Activated effector memory CD4-positive, alpha-beta T cell treated with Interleukin-2 at 50 U/mL for 16 hours (primary cell): ENCODE measurements at places on chromosomes 11 and 22.

GRCh38 chr11:1992111-1992510, 5.5 kb downstream of the H19 start:
- DNase-seq = no peak

DNA sequence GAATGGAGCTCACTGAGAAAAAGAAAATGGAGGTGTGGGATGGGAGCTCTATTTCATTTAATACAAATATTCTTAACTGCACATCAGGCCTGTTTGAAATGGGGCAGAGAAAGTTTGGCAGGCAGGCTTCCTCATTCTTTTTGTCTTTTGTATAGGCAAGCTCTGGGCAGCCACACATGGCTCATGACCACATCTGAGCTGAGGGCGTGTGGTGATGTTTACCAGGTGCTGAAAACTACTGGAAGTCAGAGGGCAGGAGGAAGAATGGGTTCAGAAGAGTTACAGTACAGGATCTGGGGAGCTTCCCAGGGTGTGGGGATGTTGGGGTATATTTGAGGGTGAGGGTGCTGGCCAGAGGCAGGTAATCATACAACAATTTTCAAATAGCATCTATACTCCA, 66.3 kb upstream of the NAV2 start:
- DNase-seq = no peak

DNA sequence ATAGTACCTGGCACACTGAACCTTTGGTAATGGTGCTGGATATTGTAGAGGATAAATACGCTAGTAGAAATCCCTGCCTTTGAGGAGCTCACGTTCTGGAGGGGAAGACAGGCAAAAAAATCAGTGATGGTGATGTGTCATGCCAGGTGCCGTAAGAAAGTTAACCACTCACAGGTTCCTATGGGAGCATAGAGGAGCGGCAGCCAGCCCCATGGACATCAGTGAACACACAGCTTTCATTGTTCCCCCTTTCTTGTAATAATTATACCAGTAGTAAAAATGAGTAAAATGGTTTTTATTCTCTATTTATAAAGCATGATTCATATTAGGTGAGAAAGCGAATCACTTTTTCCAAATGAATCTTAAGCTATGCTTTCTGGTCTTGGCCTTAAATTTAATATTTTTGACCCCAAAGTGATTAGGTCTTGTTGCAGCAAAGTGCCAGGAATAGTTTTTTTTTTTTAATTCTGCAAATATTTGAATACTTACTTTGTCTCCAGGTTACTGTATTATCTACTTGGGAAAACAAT, 57.9 kb downstream of the UVRAG start:
- no peak for DNase-seq

- DNase-seq = no peak
These were observed 8.2 kb downstream of the TOM1 start for GRCh38 chr22:35307892-35308291.

DNA sequence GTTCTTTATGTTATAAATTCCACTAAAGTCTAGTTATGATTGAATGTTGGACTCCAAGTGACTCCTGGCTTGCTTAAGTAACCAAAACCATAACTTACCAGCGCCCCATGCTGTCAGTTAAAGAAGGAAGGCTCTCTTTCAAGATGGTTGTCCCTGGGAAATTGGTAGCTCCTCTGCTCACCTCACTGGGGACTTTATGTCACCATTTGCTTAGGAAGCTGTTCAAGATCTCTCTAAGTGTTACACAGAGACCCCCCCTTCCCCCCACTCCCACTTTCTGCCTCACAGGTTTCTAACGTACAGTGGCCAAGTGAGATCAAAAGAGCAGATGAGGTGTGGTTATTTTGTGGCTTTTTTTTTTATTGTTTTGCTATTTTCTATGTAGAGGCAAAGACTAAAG, 301.8 kb downstream of the AASDHPPT start:
- DNase-seq = no peak

- no peak for DNase-seq
These were observed 2.9 kb downstream of the PKNOX2 start for GRCh38 chr11:125167292-125167953.

- DNase-seq = no peak
These were observed 883.3 kb downstream of the BRD1 start for GRCh38 chr22:48944433-48944750.

- no peak for DNase-seq
These were observed 44.6 kb downstream of the SPATA19 start for GRCh38 chr11:133800666-133801065.

- DNase-seq = no peak
These were observed 4.2 kb downstream of the MUC5B start for GRCh38 chr11:1226986-1227550.

DNA sequence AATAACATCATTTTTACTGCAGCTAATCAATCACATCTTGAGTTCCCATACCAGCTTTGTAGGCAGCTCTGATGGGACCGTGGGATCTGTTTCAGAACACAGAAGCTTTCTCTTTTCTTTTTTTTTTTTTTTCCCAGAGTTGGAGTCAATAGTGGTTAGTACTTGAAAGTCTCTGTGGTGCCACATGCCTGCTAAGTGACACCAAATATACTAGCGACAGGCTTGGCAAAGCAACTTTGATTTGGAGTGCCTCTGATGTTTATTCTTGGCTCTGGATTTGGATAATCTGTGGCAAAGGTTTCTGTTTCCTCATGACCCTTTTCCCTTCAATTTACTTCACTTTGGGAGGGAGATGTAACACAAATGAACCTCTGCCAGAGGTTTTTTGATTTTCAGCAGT, 681.4 kb upstream of the TENM4 start:
- DNase-seq = no peak

DNA sequence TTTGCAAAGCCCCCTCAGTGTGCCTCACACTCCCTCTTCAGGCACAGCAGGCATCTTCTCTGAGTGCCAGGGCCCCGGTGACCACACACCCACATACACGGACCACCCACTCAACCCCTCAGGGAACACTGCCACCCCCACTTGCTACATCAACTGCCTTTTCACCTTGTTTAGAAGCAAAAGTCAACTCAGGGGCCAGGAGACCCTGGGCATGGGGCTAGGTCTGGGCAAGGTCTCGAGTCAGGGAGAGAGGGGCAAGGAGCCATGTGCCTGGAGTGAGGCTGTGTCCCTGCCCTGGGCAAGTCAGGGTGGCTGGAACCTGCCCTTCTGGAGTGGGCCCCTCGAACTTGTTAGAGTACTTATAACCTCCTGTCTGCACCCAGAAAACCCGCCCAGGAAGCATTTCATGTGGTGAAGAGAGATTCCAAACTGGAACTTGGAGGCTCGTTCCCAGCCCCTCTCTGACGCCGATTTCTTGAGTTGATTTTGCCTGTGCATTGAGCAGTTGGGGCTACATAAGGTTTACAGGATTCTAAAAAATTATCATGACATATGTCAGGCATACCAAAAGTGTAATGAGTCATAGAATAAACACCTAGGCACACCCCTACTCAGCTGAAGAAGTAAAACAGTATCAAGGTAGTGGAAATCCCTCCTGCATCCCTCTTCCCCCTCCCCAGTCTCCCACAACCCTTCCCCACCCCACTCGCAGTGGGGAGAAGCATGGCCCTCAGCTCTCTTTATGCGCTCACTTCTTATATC, 74.3 kb downstream of the MYEOV start:
- DNase-seq = no peak

- DNase-seq = no peak
These were observed 177.5 kb upstream of the CTSC start for GRCh38 chr11:88515002-88515401.

DNA sequence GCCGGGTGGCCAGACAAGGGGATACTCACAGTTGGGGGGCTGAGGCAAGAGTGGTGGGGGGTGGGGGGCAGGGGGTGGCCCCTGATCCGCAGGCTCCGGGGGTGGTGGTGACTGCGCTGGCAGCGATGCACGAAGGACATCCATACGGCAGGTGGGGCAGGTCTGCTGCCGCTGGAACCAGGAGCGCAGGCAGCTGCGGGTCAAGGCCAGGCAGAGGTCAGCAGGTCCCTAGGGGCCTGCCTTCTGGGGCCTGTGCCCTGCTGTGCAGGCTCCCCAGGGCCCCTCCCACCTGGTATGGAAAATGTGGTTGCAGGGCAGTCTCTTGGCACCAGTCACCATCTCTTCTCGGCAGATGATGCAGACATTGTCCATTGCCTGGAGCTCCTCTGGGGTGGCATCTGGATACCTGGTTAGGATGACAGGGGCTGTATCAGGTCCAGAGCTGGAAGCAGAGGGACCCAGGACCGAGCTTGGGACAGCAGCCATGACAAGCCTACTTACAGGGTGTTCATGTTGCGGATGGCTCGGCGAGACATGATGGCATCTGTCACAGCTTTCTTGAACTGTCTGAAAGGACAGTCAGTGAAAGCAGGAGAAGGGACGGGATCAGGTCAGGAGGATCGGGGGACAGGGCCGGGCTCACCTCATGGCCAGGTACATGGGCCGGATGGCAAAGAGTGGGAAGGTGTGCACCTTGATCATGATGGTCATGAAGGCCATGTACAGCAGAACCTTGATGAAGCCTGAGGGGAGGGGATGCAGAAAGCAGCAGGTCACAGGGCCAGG, 3.5 kb downstream of the SYVN1 start:
- no peak for DNase-seq

DNA sequence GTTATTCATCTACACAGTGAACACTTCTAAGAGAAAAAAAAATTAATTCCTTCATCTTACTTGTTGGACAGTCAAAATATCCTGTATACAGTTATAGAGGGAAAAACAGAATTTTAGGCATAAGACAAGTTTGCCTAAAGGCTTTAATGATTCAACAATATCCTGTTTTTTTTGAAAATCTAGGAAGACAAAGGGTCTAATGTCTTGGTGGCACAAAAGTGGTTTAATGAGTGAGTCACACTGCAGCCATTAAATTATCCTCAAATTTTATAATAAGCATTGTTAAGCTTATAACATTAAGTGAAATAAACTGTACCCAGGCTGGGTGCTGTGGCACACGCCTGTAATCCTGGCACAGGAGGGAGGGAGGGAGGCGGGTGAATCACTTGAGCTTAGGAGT, 72.9 kb downstream of the GAB2 start:
- no peak for DNase-seq

GRCh38 chr11:36540998-36541397, 26.8 kb upstream of the RAG1 start:
- DNase-seq = no peak

- DNase-seq = no peak
These were observed 38.4 kb downstream of the TOLLIP start for GRCh38 chr11:1271002-1271401.

GRCh38 chr11:72584293-72584938, 89.8 kb downstream of the PDE2A start:
- DNase-seq = peak; percentile 51

DNA sequence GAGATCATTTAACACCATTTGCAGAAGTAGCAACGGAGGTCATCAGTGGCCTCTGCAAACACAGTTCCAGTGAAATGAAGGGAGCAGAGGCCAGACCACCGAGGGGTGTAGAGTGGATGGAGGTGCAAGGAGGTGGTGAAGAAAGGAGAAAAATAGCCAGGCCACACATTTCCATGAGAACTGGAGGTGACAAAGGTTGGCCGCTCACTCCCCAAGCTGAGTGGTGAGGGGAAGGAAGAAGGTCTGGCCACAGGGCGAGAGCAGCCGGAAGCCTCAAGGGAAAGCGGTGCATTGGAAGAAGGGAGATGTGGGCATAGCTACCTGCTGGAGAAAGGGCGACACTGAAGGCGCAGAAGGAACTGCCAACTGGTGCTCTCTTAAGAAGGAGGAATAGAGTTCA, 20.1 kb upstream of the TMPRSS4 start:
- no peak for DNase-seq

DNA sequence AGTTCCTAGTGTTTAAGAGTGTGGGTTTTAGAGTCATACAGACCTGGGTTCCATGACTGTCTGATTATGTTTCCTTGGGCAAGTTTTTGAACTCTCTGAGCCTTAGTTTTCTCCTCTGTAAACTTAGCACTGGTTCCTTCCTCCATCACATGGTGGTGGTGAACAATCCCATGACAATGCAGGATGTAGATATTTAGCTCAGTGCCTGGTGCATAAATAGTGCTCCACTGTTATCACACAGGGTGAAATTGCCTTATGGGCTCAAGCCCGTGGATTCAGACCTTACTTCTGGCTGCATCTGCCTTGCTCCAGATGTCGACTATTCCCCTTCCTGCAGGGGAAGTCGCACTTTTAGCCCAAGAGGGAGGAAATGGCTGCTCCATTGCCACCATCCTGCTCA, 62.7 kb downstream of the LDLRAD3 start:
- DNase-seq = no peak

DNA sequence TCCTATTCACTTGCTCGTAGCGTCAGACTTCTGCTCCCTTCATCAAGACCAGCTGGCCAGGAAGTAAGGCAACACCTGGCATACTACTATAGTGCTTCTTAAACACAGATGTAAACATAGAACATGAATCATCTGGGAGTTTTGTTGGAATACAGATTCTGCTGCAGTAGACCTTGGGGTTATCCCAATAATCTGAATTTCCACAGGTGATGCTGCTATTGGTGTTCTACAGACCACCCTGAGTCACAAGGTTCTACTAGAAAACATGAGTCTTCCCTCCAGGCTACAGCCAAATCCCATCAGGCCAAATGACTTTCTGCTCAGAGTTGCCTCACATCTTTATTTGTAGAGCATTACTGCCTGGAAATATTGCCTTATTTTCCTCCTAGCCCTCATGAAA, 175.2 kb downstream of the NELL1 start:
- no peak for DNase-seq

DNA sequence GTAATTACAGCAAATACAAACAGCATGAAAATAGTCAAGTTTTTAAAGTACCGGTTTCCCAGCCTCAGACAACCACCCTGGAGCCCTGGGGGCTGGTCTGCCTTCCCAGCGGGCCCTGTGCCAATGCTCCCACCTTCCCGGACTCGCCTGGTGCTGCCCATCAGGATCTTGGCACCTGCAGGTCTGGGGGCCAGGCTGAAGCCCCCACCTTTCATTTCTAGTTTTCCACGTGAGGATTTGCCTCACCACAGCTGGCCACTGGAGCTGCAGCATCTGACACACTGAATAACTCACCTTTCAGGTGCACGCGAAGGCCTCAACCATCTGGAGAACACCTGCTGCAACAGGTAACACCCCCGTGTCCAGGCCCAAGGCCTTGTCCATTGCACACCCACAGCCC, 108.7 kb upstream of the THY1 start:
- no peak for DNase-seq

DNA sequence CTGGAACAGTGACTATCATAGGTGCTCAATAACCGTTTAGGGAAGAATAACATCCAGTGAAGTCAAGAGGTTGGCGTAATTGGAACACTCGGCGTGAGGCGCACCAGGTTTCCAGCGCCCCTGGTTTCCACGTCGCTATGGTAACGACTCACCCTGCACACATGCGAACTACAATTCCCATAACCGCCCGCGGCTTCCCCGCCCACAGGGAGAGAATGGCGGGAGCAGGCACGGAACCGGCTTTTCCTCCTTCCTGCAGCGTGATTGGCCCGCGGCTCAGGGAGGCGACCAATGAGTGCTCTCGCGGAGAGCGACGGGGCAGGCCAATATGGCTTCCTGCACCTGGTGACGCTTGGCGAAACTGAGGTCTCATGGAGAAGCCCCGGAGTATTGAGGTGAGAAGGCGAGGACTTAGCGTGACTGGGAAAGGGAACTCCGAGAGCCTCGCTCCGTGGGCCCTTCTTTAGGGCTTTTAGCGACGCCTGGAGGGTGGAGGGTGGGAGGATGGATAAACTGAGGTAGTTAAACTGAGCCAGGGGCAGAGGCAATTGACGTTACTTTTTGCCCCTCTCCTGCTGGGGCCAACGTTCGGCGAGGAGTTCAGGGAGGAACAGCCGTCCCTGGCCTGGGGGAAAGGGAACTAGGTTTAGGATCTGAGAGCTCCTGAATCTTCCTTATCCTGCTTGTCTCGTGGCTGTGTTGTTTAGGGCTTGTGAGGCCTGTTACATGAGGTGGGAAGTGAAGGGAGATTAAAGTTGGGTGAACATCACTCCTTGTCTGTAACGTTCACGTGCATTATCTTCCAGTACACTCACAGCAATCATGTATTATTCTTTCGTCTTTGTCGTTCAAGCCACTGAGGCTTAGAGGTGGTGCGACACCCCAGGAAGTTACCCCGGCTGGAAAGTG, at the start of gene L3MBTL2:
Gene L3MBTL2, plus strand, starts transcription at position 321 of the 909 bp plus-strand sequence. Its CDS starts 51 bp downstream, at position 372.
- DNase-seq = peak; percentile 96
